Left cardiac atrium (tissue), 4 donors: ENCODE measurements at places on chromosomes 5 and 9. TPM values are rescaled to one million over a fixed set of nuclear protein-coding genes. Genes with fewer than 3 reads are reported as not detected.
A peak's percentile ranks its signal among the peaks of the same experiment; 100 is the strongest.

The FRMPD1 gene
- 0.21 TPM for total RNA-seq

The NME5 gene
- 2.7 TPM for total RNA-seq

GRCh38 chr5:146082798-146083197 lies 22.6 kb downstream of the PLAC8L1 start:
- no peak for DNase-seq

- DNase-seq: no peak
Measured at GRCh38 chr5:170372971-170373370, 16.2 kb downstream of the KCNMB1 start.

GRCh38 chr9:35736201-35736633 lies 3.8 kb downstream of the CREB3 start:
- DNase-seq: peak; percentile 73

DNA sequence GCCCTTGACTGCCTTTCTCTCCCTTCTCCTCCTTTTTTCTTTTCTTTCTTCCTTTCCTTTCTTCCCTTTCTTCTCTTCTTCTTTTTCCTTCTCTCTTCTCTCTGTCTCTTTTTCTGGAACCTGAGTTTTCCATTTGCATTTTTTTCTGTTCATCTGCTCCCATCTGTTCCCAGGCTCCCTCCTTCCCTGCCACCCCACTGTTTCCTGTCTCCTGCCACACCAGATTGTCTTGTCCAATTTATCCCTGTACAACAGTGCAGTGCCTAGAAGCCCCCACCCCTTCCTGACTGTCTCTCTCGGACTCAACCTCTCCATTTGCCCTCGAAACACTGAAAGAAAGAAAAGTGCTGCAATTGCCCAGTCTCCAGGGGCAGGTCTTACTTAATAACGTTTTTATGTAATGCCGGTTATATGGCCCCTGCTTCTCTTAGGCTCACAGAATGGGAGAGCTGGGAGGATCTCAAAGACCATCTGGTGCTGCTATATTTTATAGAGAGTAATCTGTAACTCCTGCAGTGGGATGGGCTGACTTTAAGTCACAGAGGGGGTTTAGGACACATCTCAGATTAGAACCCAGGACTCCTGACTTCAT lies 101.4 kb downstream of the RALGPS1 start:
- no peak for DNase-seq

DNA sequence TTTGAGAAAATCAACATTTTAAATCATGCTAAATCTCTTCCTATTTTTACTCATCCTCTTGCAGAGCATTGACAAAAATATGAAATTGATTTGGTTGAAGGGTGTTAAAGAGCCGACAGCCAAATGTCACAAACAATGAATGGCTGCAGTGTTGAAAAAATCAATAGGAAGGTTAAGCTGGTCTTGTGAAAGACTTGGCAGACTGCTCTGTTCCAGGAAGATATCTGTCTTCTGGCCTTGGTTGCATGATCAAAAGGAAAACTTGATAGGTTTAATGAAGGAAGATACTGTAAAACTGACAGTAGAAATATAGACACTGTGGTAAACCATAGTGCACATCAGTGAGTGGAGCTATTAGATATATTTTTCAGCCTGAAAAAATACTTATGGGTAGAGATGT lies 103.6 kb downstream of the PBX3 start:
- no peak for DNase-seq

The SLC9A3 gene
- 0.77 TPM for total RNA-seq

DNA sequence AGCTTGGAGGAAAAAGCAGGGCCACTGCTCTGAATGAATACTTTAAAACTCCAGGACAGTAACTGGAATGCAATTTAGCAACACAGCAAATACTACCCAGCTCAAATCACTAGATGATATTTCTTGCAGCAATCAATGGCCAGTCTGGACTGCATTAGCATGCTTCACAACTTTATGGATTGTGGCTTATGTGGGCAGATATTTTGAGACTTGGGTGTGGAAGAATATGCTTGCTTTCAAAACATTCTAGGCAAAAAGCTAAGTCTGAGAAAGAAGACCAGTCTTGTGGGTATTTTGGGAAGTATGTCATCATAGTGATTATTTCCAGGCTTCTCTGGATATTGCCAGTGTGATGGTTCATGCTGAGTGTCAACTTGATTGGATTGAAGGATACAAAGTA lies 3.1 kb downstream of the RANBP3L start:
- DNase-seq: no peak

The TAF11L5 gene
- not detected for total RNA-seq

The PCDHB14 gene
- total RNA-seq: 3.9 TPM

GRCh38 chr5:157350939-157351801 lies 85.2 kb downstream of the CYFIP2 start:
- no peak for DNase-seq

The NXNL2 gene
- not detected for total RNA-seq

GRCh38 chr5:53766673-53767072 lies 206.2 kb downstream of the NDUFS4 start:
- DNase-seq: no peak

DNA sequence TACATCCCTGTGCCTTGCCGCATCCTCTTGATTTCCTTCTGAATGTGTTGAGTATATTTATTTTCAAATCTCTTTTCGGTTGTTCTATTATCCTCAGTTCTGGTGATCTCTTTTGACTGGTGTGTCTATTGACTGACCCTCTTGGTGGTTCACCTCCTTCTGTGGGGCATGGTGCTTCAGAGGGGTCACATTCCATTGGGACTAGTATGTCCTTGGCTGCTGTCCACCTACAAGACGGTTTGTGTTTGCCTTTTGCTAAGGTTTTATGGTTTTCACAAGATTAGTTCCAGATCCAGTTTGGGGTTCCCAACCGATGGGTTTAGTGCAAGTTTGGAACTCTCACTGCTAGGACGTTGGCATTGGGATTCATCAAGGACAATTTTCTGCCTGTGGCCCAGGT lies 66.6 kb downstream of the PHF2 start:
- DNase-seq: no peak

The FGF10 gene
- total RNA-seq: 7.9 TPM

DNA sequence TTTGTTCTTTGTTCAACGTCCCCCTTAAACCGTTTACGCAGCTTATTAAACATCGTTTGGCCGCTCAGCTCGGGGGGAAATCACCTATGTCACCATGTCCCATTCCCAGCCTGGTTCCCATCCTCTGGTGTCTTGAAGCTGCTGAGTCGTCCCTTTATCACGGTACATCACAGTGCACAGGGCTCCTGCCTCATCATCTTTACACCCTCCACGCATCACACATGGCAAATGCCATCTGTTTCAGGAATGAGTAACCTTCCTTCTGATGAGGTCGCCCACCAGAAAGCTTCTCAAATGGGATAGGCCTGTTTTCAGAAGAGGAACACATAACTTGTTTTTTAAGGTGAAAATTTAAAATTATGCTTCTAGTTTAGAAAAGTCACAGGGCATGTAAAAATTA lies 7.9 kb upstream of the LHX6 start:
- DNase-seq: no peak

GRCh38 chr5:30871196-30871595 lies 322.3 kb upstream of the CDH6 start:
- no peak for DNase-seq

GRCh38 chr9:7284517-7284916 lies 515.1 kb downstream of the DMAC1 start:
- DNase-seq: no peak

- DNase-seq: no peak
Measured at GRCh38 chr5:150622157-150622556, 18.3 kb upstream of the SYNPO start.

GRCh38 chr5:88509403-88509802 lies 240.8 kb upstream of the TMEM161B start:
- no peak for DNase-seq

GRCh38 chr5:59285300-59286016 lies 608.1 kb downstream of the PDE4D start:
- no peak for DNase-seq

The GPR150 gene
- total RNA-seq: 0.10 TPM

DNA sequence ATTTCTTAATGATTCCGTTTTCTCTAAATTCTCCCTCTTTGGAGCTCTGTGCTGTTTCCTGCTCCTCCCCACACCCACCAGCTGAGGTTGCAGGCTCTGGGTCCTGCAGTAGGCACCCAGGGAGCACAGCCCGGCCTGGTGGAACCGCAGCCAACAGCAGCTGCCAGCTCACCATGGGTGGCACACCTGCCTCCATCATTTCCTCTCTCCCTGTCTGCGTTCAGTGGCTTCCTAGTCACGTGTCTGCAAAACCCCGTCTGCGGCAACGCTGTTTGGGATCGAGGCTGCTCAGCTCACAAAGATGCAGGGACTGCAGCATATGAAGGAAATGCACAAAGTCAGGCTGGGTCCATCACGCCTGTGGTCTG lies 367.8 kb downstream of the IRX2 start:
- DNase-seq: no peak

The BARHL1 gene
- total RNA-seq: not detected

GRCh38 chr9:88818495-88819201 lies 172.6 kb upstream of the S1PR3 start:
- no peak for DNase-seq

The TSSK1B gene
- total RNA-seq: not detected

GRCh38 chr5:81334304-81335061 lies 33.1 kb downstream of the ZCCHC9 start:
- no peak for DNase-seq

GRCh38 chr9:78775696-78776295 lies 478.9 kb downstream of the PSAT1 start:
- no peak for DNase-seq
